Activated CD8-positive, alpha-beta T cell treated with anti-CD3 and anti-CD28 coated beads, Interleukin-2, amount 10 ng/mL, durations not matched to agents 7 days and 5 days (primary cell): ENCODE measurements at places on chromosomes 6 and 20. TPM values are rescaled to one million over a fixed set of nuclear protein-coding genes. Genes with fewer than 3 reads are reported as not detected.

GRCh38 chr6:156645097-156645496, 132.1 kb upstream of the ARID1B start:
- DNase-seq: no peak

DNA sequence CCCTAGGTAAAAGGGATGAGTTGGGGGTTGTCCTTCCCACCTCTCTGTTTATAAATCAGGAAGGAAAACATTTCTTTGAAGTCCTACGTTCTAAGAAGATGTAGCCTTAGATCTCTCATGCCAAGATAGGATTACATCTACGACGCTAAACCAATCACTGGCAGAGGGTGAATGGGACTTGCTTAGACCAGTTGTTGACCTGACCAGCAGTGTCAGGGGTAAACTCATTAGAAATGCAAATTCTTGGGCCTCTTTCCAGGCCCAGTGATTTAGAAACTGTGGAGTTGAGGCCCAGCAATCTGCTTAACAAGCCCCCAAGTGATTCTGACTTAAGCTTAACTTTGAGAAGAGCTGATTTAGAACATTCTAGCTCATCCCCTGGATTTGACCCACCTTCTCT, 147.1 kb upstream of the THEMIS start:
- DNase-seq: no peak

SDCBP2 gene
- 1.9 TPM for total RNA-seq

DNA sequence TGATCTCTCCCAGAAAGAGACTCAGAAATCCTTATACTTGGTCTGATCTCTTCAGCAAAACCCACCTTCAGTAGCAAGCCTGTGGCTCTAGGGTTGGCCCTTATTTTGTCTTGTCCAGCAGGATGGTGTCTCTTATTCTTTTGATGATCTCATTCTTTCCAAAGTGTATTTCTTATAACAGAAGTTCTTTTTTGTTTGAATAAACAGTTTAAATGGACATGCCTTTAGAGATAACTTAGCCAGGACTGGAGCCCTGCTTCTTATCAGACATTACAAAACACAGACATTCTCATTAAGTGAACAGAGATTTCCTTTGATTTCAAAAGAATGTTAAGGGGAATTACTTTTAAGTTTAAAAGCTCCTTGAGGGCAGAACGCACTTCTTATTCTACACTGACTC, 31.7 kb downstream of the KCNS1 start:
- DNase-seq: no peak

- DNase-seq: peak; percentile 83
Measured at GRCh38 chr6:41939848-41940758, 1.5 kb downstream of the CCND3 start.

SEL1L2 gene
- total RNA-seq: not detected

DNA sequence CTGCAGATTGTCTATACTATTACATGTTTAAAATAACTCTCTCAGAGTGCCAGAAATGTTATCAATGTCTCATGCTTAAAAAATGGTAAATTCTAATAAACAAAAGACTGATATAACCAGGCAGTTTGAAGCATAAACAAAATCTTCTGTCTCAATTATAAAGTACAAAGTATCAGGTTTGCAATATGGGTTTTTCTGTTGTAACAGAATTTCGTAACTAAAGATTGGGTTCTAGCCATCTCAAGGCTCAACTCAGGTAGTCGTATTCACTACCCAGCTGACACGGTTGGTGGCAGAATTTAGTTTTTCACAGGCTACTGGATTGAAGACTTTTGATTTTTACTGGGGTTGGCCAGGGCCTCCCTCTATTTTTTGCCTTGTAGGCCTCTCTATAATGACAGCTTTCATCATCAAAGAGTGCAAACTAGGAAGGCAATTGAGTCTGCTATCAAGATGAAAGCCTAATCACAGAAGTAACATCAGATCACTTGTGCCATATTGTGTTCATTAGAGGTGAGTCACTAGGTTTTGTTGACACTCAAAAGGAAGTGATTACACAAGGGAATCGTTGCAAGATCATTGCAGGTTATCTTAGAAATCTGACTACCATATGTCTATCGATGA, 3.6 kb downstream of the CYP39A1 start:
- DNase-seq: no peak

DNA sequence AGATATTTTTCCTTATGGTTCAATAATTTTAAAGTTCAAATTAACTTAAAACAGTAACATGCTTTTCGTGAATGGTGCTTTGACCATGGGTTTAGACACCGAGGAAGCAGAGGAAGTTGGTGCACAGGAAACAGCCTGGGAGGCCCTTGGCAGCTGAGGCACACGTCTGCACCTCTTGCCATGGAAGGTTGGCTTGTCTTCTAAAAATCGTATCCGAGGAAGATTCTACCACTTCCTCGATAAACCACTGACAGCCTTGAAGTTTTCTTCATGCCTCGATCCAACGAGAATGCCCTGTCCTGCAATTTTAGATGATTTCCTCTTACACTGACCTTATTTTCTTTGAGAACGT, 12.2 kb downstream of the DLL1 start:
- DNase-seq: no peak

DEFB124 gene
- total RNA-seq: not detected

DNA sequence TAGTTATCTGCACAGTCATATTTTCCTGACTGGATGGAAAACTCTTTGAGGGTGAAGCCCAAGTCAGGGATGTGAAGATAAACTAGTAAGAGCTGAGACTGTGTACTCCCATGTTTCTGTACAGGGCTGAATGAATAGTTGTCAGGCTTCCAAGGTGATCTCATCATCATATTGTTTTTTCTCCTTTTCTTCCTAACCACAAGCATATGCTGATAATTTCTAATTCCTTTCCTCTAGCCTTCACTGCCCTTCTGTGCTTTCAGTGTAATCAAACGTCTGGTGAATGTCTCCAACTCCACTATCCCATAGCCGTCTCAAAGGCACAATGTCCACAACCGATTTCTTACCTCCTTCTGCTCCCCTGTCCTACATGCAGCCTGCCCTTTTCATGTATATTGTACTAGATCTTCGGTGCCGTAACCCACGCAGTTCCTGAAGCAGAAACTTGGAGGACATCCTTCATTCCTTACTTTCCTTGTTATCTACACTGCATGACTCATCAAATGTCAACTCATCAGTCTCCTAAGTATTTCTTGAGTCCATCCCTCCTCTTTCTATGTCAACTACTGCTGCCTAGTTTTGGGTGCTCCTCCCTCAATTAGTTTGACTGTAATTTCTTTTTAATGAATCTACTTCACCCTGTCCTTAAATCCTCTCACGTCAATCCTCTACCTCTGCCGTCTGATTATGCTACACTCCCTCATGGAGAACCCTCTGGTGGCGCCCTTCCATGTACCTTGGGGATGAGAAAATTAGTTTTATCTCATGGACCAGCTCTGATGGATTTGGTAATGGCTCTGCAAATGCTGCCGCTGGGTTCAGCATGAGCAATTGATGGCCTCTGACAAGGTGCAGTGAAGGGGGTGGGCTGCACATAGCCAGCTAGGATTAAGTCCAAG, 21.9 kb downstream of the NCOA7 start:
- no peak for DNase-seq

- peak; percentile 26 for DNase-seq
Measured at GRCh38 chr6:117976030-117976651, 69.1 kb downstream of the SLC35F1 start.

- no peak for DNase-seq
Measured at GRCh38 chr20:46931699-46932098, 37.1 kb downstream of the EYA2 start.

GRCh38 chr20:37494301-37494700, 26.7 kb upstream of the NNAT start:
- DNase-seq: no peak

DNA sequence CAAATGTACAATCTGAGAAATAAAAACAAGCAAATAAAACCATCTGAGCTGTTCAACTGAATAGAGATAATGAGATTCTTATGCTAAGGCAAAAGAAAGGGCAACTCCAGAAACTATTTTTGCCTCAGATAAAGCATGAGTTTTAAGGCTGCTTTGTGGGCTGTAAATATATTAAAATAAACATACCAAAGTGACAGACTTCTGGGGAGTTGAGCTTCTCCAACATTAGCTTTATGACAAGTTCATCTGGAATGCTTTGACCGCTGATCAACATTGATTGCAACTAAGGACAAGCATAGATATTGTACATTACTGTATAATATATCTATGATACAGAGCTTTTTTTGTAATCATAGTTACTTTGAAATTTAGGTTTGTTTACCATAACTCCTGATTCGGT, 19.3 kb downstream of the AK9 start:
- no peak for DNase-seq

DNA sequence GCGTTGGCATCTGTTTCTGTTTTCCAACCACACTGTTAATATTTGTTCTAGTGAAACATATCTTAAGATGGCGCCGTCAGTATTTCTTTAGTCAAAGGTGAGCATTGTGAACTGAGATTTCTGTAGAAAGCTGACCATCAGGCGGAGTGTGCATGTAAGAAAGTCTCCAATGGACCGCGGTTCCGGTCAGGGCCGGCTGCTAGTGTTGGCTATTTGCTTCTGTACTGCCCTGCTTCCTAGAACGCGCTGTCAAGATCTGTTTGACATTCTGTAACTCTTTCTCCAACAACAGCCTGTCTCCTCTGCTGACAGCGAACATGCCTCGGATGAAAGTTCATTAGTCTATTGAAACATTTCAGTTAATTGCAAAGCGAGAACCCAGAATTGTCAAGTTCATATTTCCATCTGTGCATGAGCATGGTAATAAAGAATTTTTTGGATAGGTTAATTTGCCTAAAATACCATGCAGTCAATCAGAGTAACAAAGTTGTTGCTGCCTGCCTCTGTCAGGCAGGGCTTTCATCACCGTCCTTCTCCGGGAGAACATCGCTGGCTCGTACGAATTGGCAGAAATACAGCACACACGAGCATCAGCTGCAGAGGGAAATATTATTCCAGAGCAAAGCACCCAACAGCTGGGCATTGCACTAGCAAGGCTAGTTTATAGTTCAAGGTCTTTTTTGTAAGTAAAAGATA, 369.1 kb downstream of the CDH4 start:
- DNase-seq: no peak

GRCh38 chr20:22921595-22922421, 113.3 kb upstream of the SSTR4 start:
- no peak for DNase-seq

GRCh38 chr20:25247000-25247517, 826 bp upstream of the PYGB start:
- DNase-seq: peak; percentile 35

GRCh38 chr6:122530440-122531046, 58.9 kb upstream of the SERINC1 start:
- peak; percentile 73 for DNase-seq

L3MBTL3 gene
- 31.7 TPM for total RNA-seq

GRCh38 chr6:167580619-167580911, 246.1 kb upstream of the AFDN start:
- no peak for DNase-seq

DNA sequence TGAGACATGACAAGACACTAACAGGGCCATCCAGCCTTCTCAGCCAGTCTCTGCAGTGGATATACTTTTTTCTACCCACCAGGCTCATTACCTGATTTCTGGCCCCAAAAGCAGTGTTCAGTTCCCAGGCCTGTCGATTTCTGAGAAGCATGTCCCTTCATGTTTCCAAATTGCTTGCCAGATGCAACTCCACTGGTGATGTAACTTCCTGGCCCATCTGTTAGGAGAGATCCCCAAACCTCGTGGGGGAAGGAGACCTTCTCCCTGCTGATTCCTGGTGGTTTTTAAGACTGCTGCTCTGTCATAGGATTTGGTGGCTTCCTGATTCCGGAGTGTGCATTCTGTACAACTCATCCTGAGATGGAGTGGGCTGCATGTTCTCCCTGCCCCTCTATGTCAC, 31.6 kb upstream of the MRPS10 start:
- no peak for DNase-seq

- no peak for DNase-seq
Measured at GRCh38 chr20:57013217-57013616, 253.2 kb downstream of the BMP7 start.

DNA sequence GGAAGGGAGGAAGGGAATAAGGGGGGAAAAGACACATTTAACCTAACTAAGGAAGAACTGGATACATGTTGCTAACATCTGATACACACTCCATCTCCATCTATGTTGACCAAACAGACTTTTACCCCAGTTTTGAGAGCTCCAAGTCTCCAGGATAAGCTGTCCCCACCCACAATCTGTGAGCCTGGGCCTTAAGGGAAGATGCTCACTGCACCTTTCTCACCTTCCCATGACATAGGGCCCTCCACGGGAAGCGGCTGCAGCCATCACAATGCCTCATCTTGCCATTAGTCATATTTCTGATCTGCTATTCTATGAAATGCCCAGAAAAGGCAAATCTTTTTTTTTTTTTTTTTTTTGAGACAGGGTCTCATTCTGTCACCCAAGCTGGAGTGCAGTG, 126.6 kb upstream of the SALL4 start:
- no peak for DNase-seq

DNA sequence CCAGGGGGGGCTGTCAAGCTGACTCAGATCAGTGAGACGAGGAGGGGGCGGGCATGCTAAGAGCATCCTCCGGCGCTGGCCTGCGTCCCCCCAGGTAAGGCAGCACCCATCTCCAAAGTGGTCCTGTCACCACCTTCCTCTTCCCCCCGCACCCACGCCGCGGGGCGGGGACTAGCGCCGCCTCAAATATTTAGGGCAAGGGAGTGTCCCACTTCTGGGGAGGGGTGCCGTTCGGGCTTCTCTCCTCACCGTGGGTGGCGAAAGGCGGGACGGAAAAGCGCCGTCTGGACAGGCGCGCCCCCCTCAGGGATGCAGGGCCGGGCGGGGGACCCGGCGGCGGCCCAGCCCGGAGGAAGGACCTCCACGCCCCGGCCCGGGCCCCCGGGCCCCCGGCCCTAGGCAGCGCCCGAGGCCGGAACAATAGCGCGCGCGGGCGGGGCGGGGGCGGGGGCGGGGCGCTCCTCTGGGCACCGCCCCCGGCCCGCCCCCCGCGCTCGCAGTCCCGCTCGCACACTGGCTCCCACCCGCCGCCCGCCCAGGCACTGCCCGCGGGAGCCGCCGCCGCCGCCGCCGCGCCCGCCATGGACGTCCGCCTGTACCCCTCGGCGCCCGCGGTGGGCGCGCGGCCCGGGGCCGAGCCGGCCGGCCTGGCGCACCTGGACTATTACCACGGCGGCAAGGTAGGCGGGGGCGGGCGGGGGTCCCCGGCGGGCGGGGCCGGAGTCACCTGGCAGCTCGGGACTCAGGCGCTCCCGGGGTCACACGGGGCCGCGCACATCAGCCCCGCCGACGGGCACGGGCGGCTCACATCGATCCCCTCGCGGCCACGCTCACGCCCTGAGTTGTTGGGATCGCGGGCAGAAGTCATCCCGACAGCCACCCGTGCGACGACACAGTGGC, at the start of gene TOX2:
TOX2 (plus strand) TSS at position 542 of the 900 bp plus-strand sequence; CDS start at position 582, 40 bp downstream.
- peak; percentile 41 for DNase-seq
